ENCODE measurements at places on chromosomes 1 and 21. TPM values are rescaled to one million over a fixed set of nuclear protein-coding genes. Genes with fewer than 3 reads are reported as not detected.
A peak's percentile ranks its signal among the peaks of the same experiment; 100 is the strongest.

- DNase-seq = no peak
Measured at GRCh38 chr1:228987286-228987685, 252.0 kb downstream of the RHOU start.

DNA sequence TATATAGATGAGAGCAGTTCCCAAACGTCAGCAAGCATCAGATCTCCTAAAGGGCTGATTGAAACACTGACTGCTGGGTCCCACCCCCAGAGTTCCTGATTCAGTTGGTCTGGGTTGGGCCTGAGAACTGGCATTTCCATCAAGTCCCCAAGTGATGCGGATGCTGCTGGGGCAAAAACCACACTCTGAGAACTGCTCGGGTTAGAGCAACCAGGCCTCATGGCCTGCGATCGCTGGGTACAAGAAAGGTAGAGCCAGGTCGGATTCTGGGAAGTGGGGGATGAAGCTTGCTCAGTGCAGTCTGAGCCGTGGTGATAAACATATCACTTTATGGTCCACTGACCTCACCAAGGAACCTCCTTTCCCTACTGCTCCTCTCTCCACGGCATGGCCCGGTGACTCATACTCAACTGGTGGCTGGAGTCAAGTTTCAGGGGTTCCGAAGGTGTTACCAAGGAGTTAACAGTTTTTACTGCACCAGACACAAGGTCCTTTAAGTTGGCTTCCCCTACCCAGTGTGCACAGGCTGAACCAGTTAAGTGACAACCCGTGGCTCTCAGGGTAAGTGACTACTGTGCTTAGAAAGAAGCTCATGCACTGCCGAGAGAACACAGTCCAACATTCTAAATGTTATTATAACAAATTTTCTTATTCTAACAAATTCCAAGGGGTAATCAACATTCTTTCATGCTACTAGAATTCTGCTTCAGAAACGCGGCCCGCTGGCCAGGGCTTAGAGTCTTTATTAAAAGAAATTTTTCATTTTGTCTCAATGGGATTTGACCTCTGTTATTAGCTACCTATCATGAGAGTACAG is 153.5 kb downstream of the TGFBR3 start:
- peak; percentile 54 for DNase-seq

- DNase-seq = no peak
Measured at GRCh38 chr1:169091480-169091941, 15.0 kb upstream of the ATP1B1 start.

DNA sequence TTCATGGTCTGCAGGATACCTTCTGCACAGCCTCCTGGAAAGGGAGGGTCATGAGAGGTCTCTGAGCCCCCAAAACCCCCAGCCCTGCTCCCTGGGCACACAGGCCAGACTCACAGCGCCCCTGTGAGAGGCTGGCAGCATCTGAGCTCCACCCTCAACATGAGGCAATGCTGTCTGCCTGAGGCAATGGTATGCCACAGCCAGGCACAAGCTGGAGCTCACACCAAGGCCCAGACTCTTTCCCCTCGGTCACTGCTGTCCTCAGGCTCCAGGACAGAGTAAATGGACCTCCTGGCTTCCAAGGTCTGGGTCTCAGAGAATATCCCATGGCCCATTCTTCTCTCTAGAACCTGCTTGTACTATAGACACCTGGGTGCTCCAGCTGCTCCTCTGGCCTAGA is 17.2 kb downstream of the MEF2D start:
- no peak for DNase-seq

- DNase-seq = no peak
Measured at GRCh38 chr1:157618190-157618589, 20.3 kb upstream of the FCRL4 start.

- DNase-seq = no peak
Measured at GRCh38 chr1:157274698-157275534, 136.7 kb upstream of the ETV3 start.

DCST1 gene
- total RNA-seq = not detected

MYOG gene
- total RNA-seq = not detected

HOOK1 gene
- total RNA-seq = 15.9 TPM
